Esophagus mucosa (tissue), 1 donor: ENCODE measurements at places on chromosomes 12 and 14. TPM values are rescaled to one million over a fixed set of nuclear protein-coding genes. Genes with fewer than 3 reads are reported as not detected.
A peak's percentile ranks its signal among the peaks of the same experiment; 100 is the strongest.

DNA sequence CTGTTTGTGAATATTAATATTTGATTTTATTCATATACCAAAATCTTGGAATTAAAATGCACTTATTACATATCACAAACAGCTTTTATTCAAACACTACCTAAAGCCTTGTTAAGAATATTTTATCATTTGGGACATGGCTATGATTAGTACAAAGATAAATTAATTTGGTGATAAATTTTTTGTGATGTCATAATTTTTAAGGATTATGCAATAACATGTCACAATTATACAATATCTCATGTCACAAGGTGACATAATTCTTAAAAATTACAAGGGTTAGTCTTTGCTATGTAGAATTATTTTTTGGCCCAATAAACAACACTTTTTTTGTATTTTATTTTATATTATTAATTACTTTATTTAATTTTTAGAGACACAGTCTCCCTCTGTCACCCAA lies 113.7 kb downstream of the TMTC3 start:
- ATAC-seq = no peak

DNA sequence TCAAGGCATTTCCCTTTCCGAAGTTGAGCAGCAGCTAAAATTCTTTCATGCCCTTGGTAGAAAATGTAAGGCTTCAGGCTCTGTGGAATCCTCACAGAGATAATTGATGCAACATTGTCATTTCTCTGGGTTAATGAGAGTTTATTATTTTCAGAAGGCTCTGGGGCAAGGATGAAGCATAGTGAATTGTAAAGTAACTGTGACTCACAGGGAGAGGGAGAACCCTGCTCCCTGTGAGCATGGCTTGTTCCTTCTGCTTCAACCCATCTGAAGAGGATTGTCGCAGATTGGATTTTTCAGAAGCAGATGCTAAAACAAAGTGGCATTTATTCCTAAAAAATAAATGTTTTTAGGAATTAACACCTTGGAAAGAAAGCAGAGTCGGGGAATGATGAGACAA lies 41.2 kb downstream of the APOBEC1 start:
- no peak for ATAC-seq

DNA sequence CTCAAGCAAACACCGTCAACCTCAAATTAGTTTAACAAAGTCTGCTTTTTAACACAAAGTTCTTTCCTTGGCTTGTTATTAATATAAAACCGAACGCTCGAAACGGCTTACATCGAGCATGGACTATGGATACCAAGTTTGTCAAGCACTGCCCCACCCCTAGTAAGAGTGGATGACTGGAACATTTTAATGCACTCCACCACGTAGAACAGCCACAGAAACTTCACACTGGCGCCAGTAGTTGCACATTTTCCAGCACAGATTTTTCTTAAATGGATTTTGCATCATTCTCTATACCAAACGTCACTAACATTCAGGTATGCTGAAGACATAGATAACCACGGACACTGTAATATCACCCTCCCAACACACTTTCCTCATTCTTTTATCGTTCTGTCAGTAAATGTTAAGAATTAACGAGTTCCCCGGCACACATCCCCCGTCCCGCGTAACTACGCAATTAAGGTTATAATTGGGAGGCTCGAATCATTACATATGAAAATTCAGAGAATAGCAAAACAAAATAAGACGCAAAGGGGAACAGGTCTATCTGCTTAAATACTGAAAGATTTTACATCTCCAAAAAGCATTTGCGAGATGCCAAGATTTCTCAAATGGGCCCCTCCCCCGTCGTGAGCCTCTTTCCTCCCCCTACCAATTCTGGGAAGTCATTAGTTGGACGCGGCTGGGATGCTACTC lies 990 bp downstream of the FERMT2 start:
- no peak for ATAC-seq

- ATAC-seq = no peak
These were observed 127.3 kb downstream of the EFCAB11 start for GRCh38 chr14:89827265-89827664.

DNA sequence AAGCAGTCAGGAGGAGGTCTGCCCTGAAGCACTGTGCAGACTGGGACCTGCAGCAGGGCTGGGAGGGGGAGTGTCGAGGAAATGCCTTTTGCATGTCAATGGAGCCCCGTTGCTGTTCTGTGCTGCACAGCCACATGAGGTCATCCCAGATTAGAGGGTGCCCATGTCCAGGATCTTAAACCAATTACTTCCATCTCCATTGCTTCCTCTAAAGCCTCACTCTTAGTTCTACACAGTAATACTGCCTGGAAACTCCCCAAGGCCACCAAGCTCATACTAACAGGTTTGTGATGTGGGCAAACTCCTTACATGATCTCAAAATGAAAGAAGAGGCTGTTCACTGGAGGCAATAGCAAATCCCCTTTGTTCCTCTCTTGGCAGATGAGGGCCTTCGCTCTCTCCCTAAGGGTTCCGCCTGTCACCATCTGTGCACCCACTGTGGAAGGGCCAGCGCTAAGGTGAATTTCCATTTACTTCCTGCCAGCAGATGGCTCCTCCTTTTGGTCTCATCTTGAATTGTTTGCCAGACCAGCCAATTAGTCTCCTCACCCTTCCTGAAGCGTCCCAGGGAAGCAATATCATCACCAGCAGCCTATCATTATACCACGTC lies 35.4 kb upstream of the LTA4H start:
- peak; percentile 46 for ATAC-seq

GRCh38 chr14:68479247-68479646 lies 313.6 kb downstream of the ZFP36L1 start:
- no peak for ATAC-seq

- ATAC-seq = no peak
These were observed 37.9 kb downstream of the MDM1 start for GRCh38 chr12:68294251-68294650.

GRCh38 chr12:130076126-130076525 lies 86.1 kb upstream of the FZD10 start:
- no peak for ATAC-seq

DNA sequence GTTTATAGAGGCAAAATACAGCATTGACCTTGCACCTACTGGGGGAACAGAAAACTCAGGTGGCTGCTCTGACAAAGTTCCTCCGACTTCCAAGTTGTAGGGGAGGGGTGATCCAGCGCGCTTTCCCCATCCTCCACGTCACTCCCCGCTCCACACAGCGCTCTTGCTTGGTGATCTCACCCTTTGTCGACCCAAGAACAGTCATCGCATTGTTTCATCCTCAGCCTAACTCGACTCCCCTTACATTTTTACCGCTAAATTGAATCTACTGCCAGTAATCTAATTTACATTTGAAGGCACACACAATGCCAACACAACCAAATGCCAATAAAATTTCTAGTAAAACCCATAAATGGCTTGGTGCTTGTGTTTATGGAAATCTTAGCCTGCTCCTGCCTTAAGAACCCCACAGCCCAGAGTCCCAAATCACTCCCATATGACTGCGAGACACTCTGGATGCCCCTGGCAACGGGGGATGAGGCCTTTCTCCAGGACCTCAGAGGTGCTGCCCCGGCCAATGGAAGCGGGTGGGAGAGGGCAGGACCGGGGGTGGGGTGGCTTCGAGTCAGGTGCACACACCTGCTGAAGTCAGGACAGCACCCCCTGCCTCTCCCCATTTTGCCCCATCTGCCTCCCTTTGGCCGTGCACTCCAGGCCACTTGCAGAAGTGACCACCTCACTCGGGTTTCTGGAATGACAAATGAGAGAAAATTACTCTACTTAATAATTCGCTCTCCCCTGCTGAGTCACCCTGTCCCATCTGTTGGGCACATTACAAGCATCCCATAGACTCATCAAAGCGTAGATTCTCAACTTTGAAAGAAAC lies 98.2 kb upstream of the GSC start:
- ATAC-seq = no peak

GRCh38 chr12:180445-180844 lies 33.5 kb downstream of the SLC6A12 start:
- no peak for ATAC-seq

- no peak for ATAC-seq
These were observed 305.2 kb upstream of the FOXG1 start for GRCh38 chr14:28461389-28461788.

- peak; percentile 92 for ATAC-seq
These were observed 20.6 kb upstream of the ITGA5 start for GRCh38 chr12:54439521-54440255.

DNA sequence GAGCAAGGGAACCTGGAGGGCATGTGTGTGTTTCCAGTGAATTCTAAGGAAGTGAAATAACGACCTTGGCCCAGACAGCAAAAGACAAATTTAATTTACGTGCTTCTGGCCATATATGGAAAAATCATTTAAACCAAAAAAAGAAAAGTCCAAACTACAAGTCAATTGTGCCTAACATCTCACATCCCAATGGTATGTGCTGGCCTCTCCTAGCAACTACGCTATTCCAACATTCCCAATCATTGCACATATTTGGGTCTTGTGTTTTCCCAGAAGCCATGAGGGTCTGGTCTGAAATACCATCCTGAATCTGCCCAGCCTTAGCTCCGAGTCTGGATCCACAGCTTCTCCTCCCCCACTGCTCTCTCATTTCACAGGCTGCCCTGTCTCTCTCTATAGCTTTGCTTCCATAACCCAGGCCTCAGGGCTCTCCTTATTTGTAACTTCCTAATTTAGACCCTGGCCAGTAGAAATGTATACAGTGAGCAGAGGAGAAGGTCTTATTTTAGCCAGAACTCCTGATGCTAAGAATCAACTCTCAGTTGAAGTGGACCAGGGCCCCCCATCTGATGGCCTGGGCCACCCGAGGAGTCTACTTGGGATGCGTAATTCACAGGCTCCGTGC lies 224.6 kb downstream of the ANO2 start:
- no peak for ATAC-seq

DNA sequence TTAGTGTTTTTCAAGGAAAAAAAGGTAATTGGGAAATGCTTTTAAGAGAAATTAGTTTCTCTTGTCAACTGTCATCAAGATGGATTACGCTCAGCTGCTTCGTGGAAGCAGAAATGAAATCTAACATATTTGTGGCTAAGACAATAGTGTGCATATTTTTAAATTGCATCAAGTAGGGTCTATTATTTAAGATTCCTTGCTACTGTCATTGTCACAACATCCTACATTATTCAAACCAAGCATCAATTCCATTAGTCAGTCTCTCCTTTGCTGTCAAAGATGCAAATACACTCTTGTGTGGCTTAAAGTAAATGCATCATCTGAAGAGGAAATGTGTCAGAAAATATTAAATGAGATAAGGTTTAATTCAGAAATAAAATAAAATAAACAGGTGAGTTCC lies 1277.6 kb upstream of the SEL1L start:
- ATAC-seq = no peak

DNA sequence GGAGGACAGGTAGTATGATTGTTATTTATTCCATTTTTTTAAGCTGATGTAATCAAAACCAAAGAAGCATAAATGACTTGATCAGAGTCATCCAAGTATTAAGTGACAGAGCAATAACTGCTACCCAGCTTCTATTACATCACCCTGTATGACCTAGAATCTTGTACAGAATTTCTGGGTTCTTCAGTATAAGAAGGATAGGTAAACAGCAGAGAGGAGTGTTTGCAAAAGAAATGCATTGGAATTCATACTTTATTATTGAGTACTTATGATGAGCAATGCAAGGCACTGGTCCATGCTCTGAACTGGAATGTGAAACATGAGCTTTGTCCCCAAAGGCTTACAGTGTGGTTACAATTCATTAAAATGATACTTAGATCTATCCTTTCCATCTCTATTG lies 916.8 kb downstream of the DIO2 start:
- ATAC-seq = no peak

GRCh38 chr12:1474574-1475153 lies 119.7 kb downstream of the FBXL14 start:
- ATAC-seq = no peak

DNA sequence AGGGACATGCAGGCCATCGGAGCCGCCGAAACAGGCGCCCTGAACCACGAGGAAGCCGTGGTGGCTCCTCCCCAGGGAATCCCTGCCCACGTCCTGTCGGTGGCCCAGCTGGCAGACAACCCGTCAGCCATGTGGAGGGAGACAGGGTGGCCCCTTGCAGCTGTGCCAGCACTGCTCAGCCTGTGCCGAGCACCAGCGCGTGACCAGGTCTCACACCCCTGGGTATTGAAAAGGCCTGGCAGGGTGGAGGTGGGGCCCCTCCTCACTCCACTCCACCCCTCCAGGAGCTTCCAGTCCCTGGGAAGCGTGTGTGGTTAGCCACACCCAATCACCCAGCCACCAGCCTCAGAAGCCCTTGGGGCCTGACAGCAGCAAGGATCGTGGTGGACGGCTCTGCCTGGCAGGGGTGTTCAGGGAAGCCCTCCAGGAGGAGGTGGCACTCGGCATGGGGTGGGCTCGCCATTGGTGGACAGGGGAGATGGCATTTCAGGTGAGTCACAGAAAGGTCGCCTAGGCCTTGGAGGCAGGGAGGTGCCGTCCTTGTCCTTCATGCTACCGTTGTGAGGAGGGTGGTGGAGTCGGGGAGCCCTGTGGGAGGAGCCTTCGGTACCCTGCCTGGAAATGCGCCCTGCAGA lies 12.3 kb upstream of the DLK1 start:
- peak; percentile 38 for ATAC-seq

DNA sequence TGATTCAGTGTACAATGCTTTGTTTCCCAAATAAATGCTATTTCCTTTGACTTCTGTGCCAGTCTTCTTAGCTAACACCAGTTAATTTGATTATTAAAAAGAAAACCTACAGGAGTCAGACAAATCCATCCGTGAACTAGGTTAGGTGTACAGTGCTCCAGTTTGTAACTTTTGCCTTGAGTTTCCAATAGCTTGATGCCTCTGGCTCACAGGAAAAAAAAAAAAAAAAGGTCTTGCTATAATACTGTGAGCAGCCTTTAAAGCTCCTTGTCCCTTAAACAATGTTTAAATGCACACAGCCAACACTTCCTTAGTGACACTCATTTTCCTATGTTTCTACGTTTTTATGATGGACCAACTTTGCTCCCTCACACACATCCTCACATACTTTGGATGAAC lies 71.8 kb upstream of the TMX1 start:
- ATAC-seq = no peak

GALNT6 gene
- 13.4 TPM for total RNA-seq

RNFT2 gene
- 1.1 TPM for total RNA-seq

TAS2R43 gene
- total RNA-seq = 0.84 TPM

PLBD2 gene
- total RNA-seq = 14.1 TPM

NID2 gene
- 2.3 TPM for total RNA-seq

MYO1A gene
- total RNA-seq = 0.52 TPM

CCDC197 gene
- not detected for total RNA-seq

ITGB7 gene
- 7.0 TPM for total RNA-seq

ACRBP gene
- total RNA-seq = 0.56 TPM

PPTC7 gene
- total RNA-seq = 14.4 TPM

GPR84 gene
- total RNA-seq = 0.16 TPM

HECTD1 gene
- 174 TPM for total RNA-seq

OAS3 gene
- total RNA-seq = 33.6 TPM

MANSC4 gene
- total RNA-seq = not detected

CLEC14A gene
- total RNA-seq = 4.1 TPM
